ENCODE measurements at places on chromosomes 13 and 19. TPM values are rescaled to one million over a fixed set of nuclear protein-coding genes. Genes with fewer than 3 reads are reported as not detected.

DNA sequence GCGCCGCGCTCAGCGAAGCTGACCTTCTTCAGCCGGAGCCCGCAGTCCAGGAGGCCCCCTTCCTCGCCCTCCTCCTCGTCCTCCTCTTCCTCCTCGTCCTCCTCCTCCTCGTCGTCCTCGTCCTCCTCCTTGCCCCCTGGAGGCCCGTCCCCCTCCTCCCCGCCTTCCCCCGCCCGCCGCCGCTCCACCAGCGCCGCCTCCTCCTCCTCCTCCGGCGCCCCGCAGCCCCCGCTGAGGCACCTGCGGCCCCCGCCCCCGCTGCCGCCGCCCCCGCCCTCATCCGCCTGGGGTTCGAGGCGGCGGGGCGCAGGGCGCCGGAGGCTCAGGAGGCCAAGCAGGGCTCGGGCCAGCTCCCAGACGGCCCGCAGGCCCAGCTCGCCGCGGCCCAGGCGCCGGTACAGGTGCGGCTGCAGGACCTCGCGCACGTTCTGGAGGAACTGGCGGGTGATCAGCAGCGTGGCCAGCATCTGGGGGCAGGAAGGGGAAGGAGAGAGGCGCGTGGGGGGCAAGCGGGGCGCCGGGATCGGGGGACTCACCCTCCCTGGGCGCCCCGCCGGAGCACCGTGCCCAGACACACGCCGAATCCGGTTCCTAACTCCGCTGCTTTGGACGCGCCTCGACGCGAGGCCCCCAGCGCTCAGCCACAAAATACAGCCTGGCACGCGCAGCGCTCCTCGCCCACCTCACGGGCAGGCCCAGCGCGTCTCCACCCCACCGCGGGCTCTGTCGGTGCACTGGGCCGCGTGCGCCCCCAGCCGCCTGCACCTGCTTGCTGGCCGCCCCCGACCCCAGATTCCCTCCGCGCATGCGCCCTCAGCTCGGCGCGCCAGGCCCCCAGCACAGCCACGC is 5.9 kb downstream of the ANO8 start:
- DNase-seq = no peak

The LINGO3 gene
- not detected for total RNA-seq

GRCh38 chr13:74009100-74009668 is 125.0 kb downstream of the KLF12 start:
- DNase-seq = no peak

DNA sequence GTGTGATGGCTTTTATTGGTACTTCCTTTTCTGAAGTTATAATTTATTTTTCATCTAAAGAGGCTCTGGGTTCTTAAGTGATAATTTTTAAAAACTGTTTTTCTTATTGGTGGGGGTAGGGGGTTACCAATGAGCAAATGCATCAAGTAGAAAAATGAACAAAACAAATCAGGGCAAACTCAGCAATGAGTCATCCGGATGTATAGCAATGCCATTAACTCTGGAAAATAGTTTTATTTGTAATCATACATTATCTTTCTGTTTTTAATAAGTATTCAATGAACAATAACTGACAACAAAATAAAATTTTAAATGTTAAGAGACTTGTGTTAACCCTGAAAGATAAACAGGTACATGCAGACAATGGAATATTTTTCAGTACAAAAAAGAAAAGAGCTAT is 67.6 kb downstream of the UFM1 start:
- no peak for DNase-seq

GRCh38 chr19:19597809-19598306 is 20.6 kb downstream of the PBX4 start:
- no peak for DNase-seq

Data from lower lobe of right lung (tissue), 2 donors.